ENCODE measurements at places on chromosomes 16 and 17. TPM values are rescaled to one million over a fixed set of nuclear protein-coding genes. Genes with fewer than 3 reads are reported as not detected.

Gene PCGF2
- 68.0 TPM for total RNA-seq

Gene ALOX15B
- total RNA-seq: not detected

Gene GNG13
- total RNA-seq: not detected

DNA sequence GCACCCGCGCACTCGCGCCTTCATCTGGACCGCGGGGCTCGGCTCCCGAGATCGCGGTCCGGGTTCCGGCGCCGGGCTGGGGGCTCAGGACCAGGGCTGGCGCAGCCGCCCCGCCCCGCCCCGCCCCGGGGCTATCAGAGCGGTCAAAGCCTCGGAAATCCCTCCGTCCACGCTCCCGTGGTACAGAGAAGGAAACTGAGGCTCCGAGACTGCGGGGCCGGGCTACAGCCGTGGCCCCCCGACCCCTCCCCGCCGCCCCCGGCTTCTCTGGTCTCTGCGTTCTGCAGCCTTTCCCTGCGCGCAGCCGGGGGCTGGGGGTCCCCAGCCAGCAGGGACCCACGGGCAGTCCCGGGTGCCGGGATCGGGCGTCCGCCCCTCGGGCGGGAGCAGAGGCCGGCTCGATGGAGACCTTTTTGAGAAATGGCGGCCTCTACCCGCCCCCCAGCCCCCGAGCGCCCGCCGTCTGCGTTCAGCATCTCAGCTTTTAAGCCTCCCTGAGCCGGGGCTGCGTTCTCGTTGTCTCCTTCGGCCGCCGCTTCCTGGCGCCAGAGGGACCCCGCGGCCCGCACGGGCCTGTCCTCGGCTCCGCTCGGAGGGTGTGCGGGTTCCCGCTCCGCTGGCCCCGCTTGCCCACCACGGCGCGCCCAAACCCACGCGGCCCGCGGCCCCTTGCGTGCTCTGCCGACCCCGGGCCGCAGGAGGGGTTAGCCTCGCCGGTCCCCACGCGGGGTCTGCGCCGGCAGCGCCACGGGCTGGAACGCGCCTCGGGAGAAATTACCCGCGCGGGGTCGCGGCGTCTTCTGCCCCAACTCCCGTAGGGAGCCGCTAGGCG is 1.5 kb upstream of the NPTX1 start:
- no peak for DNase-seq

GRCh38 chr17:73733517-73733916 is 89.3 kb upstream of the SDK2 start:
- no peak for DNase-seq

GRCh38 chr17:50200457-50201275 is 765 bp downstream of the COL1A1 start:
- peak; percentile 88 for DNase-seq

DNA sequence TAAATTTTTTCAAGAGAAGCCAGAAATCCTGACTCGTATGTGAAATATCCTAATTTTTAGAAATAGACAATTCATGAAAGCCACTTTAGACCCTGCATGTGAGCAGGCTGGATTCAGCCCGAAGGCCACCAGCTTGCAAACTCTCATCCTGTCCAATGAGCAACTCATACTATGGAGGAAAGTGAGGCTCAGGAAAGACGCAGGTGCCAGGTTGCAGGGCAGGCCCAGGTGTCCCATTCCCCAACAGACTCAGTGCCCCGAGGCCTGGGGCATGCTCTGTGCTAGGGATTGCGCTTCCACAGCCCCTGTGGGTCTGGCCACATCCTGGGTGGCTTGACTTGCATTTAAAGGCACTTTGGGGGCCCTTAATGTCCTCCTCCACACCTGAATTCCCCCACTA is 16.7 kb upstream of the RASD1 start:
- no peak for DNase-seq

- no peak for DNase-seq
Measured at GRCh38 chr16:7294020-7294419, 38.6 kb upstream of the RBFOX1 start.

GRCh38 chr16:67933805-67934204 is 2.1 kb upstream of the CTRL start:
- DNase-seq: no peak

DNA sequence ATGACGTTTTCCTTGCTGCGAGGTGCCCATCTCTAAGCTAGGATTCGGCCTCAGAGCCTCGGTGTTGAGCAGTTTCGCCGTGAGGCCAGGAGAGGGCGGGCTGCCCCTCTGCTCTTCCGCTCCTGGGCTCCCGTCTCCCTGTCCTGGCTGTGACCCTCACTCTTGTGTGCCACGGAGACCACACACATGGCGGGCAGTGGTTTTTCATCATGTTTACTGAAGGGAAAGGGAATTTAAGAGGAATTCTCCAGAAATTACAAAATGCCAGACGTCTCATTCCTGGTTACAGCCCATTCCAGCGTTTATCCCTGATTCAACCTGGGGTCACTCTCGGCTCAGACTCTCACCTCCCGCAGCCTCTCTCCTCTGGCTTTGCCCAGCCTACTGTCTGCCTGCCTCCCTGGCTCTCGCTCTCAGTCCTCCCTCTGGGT is 96.8 kb upstream of the ELAC2 start:
- peak; percentile 20 for DNase-seq

GRCh38 chr17:41682631-41683030 is 6.1 kb upstream of the EIF1 start:
- DNase-seq: no peak
